COR-L47 (cell line): ENCODE measurements at places on chromosomes 12 and 14.

GRCh38 chr12:34288963-34289345, 266.7 kb downstream of the ALG10 start:
- DNase-seq, result no peak

DNA sequence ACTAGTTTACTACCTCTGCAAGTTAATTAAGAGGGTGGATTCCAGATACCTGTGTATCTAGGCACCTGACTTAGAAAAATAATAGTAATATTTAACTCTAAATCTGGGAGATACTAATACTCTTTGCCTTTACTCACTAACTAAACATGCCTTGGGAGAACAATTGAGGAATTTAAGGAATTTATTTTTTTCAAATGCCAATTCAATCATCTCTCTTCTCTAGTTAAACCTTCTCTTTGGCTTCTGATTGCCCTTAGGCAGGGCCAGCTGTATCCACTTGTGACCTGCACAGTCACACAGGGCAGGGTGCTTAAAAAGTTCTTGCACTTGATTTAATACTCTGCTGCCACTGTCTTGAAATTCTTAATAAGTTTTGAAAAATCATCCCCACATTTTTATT, 142.4 kb downstream of the PLCZ1 start:
- no peak for DNase-seq

- no peak for DNase-seq
Measured at GRCh38 chr14:90819734-90820393, 3.6 kb upstream of the TTC7B start.

GRCh38 chr12:84811291-84811690, 101.3 kb downstream of the SLC6A15 start:
- no peak for DNase-seq

DNA sequence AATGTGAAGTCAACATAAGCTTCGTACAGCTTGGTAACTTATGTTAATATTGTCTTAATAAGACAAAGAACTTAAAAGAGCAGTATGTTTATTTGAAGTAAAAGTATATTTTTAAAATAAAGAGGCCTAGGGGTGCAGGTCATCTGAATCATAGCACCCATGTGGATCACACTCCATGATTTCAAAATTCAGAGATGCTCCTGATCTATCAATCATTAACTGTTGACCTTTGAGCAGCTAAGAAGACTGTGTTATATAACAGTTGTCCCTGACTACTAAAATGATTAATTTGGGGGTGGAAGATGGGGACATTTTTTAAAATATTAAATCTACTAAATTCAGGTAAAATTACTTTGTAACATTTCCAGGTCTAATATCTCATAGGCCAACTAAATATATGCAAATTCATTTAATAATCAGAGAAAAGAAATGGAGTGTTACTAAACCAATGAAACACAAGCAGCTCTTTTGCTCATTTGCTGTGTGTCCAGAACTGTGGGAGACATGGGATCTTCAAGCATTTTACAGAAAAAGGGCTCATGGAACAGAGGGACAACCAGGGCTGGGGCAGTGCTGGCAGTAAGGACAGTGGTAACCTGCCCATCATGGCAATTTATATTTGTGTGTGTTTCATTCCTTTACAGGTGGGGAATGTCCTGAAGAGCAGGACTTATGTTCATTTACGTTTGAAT, 120.7 kb upstream of the PCED1B start:
- DNase-seq, result no peak

GRCh38 chr14:22152161-22152870, 436.7 kb downstream of the DAD1 start:
- no peak for DNase-seq
